ENCODE measurements at places on chromosomes 5 and 9. TPM values are rescaled to one million over a fixed set of nuclear protein-coding genes. Genes with fewer than 3 reads are reported as not detected.

Gene GABRA1
- total RNA-seq, result not detected

Gene SLC34A1
- not detected for total RNA-seq

Gene FBP2
- not detected for total RNA-seq

Gene RANBP17
- 21.9 TPM for total RNA-seq

Gene F12
- not detected for total RNA-seq

All from sigmoid colon (tissue), 7 donors.